ENCODE measurements at places on chromosomes 5 and 9.

GRCh38 chr5:51194671-51195070 is 188.6 kb upstream of the ISL1 start:
- no peak for DNase-seq

DNA sequence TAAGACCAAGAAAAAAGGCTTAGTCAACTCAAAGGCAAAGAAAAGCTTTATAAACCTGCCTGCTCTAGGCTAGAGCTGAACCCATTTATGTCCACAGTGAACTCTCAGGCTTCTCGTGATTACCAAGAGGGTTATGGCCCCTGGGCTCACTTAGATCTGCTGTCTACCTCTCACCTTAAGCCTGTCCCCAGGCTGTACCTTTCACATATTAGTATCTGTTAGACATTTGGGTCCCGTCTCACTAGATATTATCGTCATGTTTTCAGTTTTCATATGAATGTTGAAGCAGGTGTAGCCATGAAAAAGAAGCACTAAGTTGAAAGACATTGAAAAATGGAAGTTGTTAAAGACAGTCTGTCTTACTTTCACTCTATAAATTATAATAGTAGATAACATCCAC is 75.2 kb upstream of the COX7C start:
- DNase-seq, result no peak

DNA sequence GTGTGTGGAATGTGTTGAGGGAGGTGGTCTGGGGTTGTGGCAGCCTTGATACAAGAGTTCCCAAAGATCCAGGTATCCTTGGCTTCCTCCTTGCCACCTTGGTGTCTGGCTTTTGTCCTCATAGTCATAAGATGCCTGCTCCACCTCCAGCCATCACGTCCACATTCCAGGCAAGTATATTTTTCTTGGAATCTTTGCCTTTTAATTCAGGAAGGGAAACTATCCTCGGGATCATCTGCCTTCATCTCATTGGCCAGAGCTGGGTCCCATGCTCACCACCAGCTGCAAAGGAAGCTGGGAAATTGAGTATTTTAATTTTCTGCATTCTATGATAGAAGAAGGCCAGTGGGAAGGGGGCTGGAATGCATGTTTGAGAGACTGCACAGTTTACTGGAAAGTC is 186.7 kb downstream of the C9orf50 start:
- no peak for DNase-seq

DNA sequence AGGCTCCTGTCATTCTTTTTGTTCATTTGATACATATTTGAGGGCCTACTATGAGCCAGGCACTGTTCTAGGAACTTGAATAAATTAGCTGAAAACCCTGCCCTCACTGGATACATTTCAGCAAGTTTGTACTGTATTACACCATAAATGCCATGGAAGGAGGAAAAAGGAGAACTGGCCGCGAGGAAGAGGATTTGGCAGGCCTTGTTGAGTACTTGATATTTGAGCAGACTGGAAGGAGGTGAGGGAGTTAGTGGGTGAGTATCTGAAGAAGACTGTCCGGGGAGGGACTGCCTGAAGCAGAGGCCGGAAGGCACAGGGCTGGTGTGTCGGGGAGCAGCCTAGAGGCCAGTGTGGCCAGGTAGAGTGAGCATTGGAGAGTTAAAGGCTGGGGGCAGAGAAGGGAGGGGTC is 4.5 kb downstream of the SNX30 start:
- DNase-seq, result peak; percentile 13

- no peak for DNase-seq
Measured at GRCh38 chr5:159091065-159091464, 8.7 kb downstream of the EBF1 start.

GRCh38 chr5:135569755-135570452 is 8.9 kb downstream of the CXCL14 start:
- peak; percentile 36 for DNase-seq

DNA sequence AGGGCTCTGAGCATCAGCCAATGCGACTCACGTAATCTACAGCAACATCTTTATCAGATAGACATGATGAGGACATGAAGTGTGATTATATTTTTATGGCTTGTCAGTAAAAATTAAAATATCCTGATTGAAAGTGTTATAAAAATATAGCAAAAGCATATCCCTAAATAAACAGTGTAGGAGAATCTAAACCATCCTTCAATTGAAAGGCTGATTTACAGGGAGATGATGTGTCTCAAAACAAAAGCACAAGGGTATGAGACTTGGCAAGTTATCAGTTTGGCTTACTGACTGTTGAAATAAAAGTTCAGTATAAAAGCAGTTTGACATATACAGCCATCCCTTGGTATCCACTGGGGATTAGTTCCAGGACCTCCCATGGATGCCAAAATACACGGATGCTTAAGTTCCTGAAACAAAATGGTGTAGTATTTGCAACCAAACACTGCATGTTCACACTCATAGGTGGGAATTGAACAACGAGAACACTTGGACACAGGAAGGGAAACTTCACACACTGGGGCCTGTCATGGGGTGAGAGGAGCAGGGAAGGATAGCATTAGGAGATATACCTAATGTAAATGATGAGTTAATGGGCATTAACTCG is 149.9 kb upstream of the MAP1B start:
- no peak for DNase-seq

DNA sequence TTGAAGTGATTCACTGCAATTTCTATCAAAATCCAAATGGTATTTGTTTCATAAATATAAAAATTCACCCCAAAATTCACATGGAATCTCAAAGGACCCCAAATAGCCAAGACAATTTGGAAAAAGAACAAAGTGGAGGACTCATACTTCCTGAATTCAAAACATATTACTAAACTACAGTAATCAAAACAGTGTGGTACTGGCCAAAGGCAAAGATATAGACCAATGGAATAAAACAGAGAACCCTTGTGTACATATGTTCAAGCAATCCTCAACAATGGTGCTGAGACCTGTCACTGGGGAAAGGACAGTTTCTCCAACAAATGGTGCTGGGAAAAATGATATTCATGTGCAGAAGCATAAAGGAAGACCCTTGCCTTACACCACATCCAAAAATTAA is 14.0 kb downstream of the OBP2B start:
- DNase-seq, result no peak

GRCh38 chr9:131046093-131046380 is 37.1 kb downstream of the LAMC3 start:
- DNase-seq, result no peak
